Left cardiac atrium (tissue), 4 donors: ENCODE measurements at places on chromosomes 7 and 10. TPM values are rescaled to one million over a fixed set of nuclear protein-coding genes. Genes with fewer than 3 reads are reported as not detected.

DNA sequence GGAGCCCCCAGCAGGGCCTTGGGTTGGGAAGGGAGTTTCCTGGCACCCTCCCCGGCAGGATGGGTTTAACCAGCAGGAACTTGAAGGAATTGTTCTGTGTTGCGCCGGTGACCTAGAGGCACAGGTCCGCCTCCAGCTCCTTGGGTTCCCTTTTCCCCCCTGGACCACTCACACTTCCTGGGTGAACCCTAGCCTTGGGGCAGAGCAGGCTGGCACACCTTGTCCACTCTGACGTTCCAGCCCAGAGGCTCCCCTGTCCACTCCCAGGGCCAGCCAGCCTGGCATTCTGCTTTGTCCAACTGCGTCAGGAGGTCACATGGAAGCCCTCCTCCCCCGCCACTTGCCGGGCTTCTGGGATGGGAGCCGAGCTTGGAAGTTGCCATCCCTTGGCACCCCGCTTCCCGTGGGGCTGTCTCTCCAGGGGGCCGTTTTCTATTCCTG lies 25.8 kb downstream of the TMEM120A start:
- DNase-seq, result no peak

GRCh38 chr7:156819733-156820295 lies 73.2 kb downstream of the LMBR1 start:
- no peak for DNase-seq

DNAJC1 gene
- total RNA-seq, result 16.1 TPM

DNA sequence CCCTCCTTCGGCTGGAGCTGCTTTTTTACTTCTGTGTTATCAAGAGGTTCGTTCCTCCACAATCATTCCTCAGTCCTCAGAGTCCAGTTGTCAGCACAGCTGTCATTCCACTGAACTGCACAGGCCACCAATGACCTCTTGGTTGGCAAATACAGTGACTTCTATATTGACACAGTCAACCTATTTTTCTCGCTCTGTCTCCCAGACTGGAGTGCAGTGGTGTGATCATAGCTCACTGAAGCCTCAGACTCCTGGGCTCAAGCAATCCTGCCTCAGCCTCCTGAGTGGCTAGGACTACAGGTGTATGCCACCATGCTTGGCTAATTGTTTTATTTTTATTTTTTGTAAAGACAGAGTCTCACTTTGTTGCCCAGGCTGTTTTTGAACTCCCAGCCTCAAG lies 27.7 kb downstream of the CRCP start:
- no peak for DNase-seq

- DNase-seq, result no peak
Measured at GRCh38 chr10:113494761-113495160, 58.1 kb upstream of the HABP2 start.

- DNase-seq, result no peak
Measured at GRCh38 chr7:38306171-38306570, 32.7 kb upstream of the TARP start.

DNA sequence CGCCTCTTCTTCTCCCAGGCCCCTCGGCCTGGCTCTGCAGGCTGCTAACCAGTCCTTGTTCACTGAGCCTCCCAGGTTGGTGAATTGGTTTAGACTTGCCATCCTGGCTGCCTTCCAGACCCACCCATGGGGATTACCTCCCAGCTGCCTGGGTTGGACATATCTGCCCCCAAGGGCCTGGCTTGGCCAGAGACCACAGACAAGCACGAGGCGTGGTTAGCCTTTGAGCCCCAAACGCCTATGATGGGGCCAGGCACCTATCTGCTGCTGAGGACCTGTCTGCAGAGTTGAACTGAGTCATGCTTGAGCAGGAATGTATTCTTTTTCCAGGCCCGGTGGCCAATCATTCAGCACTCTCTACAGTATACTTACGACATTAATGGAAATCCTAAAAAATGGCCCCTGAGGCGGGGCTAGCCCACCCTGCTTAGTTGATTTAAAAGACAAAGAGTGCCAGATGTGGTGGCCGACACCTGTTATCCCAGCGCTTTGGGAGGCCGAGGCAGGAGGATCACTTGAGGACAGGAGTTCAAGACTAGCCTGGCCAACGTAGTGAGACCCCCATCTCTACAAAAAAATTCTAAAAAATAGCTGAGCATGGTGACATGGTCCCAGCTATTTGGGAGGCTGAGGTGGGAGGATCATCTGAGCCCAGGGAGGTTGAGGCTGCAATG lies 361.5 kb downstream of the FRMD4A start:
- DNase-seq, result no peak
